ENCODE measurements at places on chromosomes 4 and X.

DNA sequence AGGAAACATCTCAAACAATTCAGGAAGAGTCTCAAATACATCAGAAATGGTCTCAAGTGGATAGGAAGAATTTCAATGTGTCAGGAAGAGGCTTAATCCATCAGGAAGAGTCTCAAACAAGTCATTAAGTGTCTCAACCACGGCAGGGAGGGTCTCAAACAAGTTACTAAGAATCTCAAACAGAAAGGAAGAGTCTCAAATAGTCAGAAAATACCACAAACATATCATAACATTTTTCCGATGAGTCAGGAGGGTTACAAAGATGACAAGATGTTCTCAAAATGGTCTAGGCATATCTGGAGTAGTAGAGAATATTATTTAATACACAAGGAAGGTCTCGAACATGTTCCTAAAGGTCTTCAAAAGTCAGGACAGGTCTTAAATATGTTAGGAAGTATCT, 109.3 kb upstream of the USP9X start:
- no peak for DNase-seq

DNA sequence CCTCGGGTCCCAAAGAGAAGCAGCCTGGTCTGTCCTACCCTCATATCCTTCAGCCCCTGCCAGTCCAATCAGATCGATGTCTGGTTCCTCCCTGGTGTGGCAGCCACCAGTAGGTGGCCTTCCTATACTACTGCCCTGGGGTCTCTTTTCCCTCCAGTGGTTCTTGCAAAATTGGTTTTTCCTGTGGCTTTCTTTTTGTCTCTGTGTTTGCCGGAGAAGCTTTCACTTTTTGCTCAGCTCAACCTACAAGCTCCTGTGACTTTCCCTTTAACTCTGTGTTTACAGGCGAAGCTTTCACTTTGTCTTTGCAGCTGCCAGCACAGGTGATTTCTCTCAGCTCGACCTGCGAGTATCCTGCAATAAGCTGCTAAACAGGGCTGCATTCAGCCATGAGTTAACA, 46.8 kb downstream of the UGT2A3 start:
- no peak for DNase-seq

DNA sequence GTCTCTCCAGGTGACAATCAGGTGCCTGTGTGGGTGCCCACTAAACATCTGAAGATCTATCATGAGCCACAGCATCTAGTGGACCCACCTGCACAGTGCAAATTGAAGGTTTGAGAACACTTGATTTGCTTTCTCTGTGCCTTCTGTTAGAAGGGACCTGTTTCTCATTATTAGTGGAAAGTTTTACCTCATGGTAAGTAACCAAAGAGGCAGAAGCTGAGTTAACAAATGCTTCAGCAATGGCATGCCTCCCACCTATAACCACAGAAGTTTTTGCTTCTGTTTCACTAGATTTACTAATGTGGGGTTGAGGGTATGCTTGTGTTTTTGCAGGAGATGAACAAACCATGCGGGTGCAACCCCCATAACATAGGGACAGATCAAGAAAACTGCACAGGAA, 297.4 kb upstream of the DKK2 start:
- DNase-seq: no peak

DNA sequence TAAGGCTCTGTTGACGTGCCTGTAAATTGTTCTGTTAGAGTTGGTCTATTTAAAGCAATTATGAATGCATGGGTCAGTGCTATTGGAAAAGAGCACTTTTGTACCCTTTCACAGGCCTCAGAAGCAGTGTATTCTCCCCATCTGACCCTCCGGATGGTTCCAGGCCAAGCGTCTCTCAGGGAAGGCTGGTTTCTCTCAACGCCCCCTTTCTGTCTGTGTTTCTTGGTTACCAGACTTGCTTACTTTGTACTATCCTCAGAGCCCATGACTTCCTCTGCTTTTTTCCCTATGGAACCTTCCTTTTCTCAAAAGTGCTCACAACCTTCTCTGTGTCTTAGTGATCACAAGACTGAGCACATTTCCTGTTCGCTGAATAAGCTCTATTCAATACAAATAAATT, 559.3 kb upstream of the ZFP42 start:
- DNase-seq: no peak

DNA sequence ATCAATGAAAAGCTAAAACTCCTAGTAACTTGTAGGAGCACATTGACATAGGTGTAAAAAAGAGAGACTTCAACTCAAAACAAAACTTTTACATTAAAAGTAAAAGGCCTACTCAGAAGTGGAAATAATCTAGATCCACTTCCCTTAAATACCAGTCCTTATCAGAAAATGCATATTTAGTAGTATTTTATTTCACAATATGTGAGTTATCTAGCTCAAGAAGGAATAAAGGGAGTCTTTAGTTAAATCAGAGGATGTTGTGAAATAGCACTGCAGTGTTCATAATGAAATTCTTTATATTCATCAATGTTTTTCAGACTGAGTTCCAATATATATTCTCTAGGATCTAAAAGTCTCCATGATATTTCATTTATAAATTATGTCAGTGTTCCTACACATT, 715.0 kb downstream of the GRID2 start:
- DNase-seq: no peak

GRCh38 chr4:86558797-86559196, 35.3 kb upstream of the PTPN13 start:
- DNase-seq: no peak

GRCh38 chrX:154125391-154126040, 18.5 kb upstream of the OPN1LW start:
- DNase-seq: no peak

Measured in activated CD8-positive, alpha-beta T cell treated with anti-CD3 and anti-CD28 coated beads, Interleukin-2, amount 10 ng/mL, durations not matched to agents 7 days and 5 days (primary cell).